ENCODE measurements at places on chromosomes 1 and 21.

DNA sequence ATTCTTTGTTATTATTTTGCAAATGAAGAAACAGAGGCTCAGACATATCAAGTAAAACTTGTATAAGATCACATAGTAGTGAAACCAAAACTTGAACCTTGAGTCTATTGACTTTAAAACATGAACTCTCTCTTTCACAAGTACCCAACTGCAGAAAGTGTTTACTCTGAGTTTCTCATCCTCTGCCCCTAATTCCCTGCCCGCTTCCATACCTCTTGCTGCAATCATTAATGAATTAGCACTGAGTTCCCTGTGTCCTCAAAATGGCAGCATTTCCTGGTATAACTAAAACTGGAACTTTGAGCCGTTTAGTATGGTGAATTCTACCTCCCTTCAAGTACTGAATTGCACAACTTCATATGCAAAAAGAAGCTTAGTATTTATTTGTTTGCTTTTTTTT, 147.7 kb upstream of the DNAH14 start:
- no peak for DNase-seq

- no peak for DNase-seq
These were observed 459.3 kb upstream of the ADAMTS5 start for GRCh38 chr21:27426196-27426595.

DNA sequence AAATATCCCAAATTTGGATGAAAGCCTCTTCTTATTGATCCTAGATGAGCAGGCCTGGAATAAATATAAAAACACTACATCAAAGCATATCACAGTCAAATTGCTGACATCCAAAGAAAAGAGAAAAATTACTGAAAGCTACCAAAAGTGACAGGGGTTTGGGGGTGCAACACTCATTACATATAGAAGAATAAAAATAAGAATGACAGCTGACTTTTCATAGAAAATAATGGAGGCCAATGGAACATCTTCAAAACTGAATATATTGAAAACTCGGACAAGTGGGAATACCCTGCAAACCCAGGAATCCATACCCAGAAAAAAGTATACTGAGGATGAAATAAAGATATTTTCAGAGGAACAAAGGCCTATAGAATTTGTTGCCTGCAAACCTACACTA, 84.0 kb downstream of the FOXJ3 start:
- DNase-seq = no peak

DNA sequence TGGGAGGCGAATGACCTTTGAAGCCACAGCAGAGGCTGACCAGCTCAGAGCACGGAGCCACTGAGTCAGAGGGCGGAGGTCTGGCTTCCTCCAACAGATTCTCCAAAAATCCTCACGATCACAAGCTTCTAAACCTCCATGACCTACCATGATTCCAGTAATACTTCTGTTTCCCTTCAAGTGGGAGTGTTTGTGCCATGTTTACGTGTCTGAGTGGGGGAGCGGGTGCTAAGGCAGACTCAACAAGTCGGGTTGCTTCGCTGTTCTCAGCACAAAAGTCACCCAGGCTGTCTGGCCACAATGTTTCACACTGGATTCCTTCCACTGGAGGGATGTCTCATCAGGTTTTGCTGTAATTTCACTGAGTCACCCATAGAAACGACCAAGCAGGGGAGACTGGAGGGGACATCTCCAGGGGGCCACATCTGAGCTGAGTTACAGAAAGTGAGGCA, 86.2 kb downstream of the SLC66A1 start:
- DNase-seq = no peak

DNA sequence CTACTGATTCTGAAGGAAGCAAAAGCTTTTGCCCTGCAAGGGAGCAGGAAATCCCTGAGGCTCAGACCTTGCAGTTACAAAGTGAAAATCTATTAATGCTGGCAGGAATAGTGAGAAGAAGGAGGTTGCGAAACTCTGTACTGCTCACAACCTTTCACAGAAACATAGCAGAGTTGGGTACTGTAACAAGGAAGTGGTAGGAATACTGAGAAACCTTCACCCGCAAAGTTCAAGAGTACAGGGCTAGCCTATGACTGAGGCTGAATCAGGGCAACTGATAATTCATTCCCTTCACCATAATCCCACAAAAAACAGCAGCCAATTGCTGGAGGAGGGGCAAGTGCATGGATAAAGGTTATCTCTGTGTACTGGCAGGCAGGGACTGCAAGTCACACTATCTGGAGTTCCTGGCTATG, 23.9 kb upstream of the KCTD3 start:
- DNase-seq = no peak

GRCh38 chr1:58443986-58444868, 102.3 kb downstream of the OMA1 start:
- no peak for DNase-seq

- DNase-seq = no peak
These were observed 7.5 kb upstream of the GJA8 start for GRCh38 chr1:147895123-147895522.

DNA sequence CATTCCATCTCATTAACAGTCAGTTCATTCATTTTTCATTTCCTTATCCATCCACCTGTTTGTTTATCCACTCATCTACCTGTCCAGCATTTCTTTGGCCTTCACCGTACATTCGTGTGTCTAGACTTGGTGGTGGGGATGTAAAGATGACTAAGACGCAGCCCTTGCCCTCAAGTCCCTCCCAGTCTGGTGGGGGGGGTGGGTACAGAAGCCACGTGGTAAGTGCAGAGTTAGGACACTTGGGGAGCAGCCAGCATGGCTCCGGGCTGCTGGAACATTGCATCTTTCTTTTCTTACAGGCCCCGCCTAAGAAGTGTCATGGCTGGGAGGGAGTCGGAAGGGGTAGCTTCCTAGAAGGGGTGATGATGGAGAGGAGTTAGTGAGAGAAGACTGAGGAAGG, 17.2 kb downstream of the KIF26B start:
- no peak for DNase-seq

DNA sequence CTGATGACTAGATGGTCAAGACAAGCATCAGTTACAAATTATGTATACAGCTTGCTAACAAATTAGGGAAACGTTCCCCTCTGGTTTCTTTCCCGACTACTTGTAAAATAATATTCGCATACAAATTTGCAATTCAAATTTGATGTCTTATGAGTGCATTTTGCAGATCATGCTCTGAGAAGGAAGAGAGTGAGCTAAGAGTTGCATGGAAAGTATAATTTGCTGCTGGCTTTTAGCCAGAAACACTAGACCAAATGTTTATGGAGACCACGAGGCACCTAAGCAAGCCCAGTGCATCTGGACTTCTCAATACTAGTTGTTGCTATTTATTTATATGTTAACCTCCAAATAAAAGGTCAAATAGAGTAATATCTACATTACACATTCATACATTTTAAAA, 216.0 kb downstream of the SMYD3 start:
- DNase-seq = no peak

GRCh38 chr1:180908074-180908765, 4.5 kb upstream of the KIAA1614 start:
- peak; percentile 56 for DNase-seq

DNA sequence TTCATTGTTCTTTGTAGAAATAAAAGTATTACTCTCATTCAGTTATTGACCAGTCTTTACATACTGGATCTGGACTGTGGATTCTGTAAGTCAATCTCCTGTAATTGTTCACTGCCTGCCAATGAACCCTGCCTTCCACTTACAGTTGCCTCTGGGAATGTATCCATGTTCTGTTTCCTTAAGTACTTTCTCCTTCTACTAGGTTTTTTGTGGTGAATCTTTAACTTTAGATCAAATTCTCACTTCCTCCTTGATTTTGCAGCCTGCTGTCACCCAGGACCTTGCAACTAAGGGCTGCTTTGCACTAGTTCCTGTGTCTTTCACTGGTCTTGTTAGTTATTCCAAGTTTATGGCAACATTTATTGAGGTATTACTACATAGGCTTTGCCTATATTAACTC, 28.2 kb upstream of the ANKRD13C start:
- no peak for DNase-seq

DNA sequence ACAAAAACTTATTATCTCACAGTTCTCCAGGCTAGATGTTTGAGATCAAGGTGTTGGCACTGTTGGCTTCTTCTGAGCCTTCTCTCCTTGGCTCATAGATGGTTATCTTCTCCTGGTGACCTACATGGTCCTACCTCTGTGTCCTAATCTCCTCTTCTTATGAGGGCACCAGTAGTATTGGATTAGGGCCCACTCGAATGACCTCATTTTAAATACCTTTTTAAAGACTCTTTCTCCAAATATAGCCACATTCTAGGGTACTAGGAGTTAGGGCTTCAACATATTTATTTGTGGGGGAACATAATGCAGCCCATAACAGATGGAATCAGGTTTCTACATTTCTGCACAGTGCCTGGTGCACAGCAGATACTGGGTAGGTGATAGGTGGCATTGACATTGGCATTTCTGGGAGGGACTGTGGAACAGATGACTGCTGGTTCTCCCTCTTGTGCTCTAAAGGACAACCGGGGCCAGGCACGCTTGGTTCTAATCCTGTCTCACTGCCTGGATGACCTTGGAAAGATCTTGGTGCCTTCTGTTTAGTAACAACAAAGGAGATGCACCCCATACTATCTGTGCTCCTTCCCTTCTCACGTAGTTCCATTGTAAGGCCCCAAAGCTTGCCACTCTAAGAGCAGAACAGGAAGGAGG, 140.3 kb downstream of the PLPP3 start:
- DNase-seq = no peak

GRCh38 chr1:59195151-59195550, 101.7 kb upstream of the FGGY start:
- DNase-seq = no peak

- DNase-seq = no peak
These were observed 230.2 kb downstream of the PRDM2 start for GRCh38 chr1:13930151-13930550.

DNA sequence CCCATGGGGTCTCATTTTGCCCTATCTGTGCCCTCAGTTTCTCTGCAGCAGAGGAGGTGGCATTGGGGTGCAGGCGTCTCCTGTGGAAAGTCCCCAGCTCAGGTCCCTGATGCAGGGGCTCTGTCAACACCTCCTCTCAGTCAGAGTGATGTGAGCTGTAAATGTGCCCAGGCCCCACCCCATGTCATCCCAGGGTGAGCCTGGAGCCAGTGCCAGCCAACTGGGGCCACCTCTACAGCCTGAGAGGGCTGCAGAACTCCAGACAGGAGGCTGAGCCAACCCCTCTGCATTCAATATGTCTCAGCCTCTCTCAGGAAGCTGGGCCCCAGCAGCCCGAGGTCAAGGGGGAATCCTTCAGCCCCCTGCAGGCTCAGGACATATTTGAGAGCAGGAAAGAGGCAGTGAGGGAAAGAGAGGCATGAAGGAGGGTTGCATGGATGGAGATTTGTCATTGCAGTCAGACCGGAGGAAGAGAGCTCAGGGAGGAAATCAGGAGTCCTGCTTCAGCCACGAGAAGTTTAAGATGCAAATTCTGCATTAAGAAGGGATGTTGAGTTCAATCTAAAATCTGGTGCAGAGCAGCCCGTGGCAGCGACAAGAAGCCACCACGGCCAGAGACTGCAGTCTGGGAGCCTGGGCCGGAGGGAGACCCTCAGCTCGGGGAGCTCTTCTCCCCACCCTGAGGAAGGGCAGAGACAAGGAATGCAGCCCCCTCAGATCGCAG, 288.2 kb upstream of the VAMP3 start:
- DNase-seq = no peak

GRCh38 chr1:232709386-232709785, 79.5 kb upstream of the SIPA1L2 start:
- DNase-seq = no peak

DNA sequence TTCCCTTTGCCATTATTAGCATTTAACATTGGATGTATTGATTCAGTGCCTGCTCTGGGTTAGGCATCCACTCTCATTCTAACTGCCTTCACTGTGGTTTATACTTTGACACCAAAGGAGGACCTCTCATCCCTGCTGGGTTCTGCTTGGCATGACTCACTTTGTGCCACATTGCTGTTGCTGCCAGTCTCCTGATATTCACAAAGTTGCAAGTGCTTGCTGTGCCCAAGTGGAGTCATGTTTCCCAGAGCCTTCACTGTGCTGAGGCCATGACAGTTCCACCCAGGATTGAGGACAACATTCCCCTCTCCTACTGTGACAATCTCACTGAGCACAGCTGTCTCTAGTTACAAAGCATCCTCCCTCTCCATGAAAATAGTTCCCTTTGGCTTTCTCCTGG, 519.9 kb upstream of the USP24 start:
- DNase-seq = no peak

DNA sequence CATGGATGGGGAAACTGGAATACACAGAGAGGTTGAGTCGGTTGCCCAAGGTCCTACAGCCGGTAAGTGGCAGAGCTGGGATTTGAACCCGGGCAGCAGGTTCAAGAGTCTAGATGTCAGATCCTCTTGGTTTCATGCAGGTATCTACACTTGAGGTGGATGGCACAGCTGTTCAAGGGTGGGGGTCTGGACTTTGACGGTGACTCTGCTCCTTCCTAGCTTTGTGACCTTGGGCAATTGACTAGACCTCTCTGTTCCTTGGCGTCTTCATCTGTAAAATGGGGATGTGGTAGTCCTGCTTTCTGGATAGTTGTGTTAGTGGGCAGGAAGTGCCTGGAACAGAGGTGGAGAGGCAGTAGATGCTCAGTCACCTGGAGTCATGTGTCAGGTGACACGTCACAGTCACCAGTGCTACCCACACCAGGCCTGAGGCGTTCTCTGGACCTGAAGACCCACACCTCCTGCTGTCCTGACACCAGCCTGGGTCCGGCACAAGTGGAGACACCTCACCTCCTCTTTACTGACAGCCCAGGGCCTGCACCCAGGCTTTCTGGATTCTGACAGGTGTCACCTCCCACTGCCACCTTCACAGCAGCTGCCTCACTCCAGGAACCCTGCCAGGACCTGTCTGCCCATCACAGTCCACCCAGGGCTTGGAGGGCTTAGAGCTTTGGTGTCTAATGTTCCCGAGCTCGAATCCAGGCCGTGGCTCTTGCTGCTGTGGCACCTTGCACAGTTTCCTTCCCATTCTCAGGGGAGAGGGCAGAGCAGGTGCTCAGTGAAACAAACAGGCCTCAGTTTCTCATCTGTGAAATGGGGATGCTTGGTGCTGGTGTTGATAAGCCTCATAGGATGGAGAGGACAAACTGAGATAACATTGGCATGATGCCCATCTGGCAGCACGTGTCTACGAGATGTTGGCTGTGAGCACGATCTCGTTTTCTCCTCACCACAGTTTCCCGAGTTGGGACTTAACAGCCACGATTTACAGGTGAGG, 83.2 kb upstream of the RUNX3 start:
- DNase-seq = no peak

- DNase-seq = no peak
These were observed 373.5 kb downstream of the KIF26B start for GRCh38 chr1:245528258-245528635.

DNA sequence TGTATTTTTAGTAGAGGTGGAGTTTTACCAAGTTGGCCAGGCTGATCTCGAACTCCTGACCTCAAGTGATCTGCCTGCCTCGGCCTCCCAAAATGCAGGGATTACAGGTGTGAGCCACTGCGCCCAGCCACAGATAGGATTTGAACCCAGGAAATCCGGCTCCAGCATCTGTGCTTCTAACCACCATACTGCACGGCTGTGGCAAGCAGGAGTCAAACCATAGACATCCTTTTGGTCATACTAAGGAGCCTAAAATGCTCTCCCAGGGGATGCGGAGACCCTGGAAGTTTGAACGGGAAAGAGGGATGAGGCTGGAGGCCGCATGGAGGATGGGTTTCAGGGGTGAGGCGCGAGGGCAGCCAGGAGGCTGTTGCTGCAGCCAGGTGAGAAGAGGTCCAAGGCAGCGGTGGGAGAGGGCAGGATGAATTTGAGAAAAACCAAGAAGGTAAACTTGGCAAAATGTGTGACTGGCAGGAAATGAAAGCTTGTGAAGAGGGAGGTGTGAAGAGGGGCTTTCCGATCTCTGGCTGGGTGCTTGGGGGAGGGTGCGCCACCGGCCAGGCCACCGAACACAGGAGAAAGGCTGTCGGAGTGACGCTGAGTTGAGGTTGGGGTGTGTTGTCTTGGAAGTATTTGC, 24.0 kb upstream of the CDK18 start:
- DNase-seq = no peak

GRCh38 chr1:112509005-112509659, 367 bp downstream of the WNT2B start:
- no peak for DNase-seq

Measured in cardiac septum (tissue), 1 donor.